Hematopoietic multipotent progenitor cell treated with erythropoietin and hydrocortisone succinate and interleukin-3 and kit ligand, for 6 days (in vitro differentiated cells): ENCODE measurements at places on chromosomes 4 and X.

DNA sequence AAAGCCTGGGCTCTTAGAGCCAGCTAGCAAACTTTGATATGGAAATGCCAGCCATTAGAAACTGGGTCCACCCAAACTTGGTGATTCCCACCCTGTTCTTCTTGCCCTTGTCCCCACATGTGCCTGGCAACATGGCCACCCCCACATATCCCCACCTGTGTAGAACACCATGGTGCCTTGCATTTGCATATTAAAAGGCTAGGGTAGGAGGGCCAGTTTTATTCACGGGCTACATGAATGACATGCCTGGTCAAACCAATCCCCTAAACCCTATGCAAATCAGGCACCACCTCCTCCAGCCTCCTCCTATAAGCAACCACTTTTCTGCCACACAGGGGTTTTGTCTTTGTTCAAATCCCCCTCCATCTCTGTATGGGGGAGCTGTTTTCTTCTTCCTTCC lies 104.9 kb downstream of the CLNK start:
- no peak for DNase-seq

GRCh38 chrX:56975611-56976010 lies 19.7 kb downstream of the SPIN3 start:
- peak; percentile 18 for DNase-seq

DNA sequence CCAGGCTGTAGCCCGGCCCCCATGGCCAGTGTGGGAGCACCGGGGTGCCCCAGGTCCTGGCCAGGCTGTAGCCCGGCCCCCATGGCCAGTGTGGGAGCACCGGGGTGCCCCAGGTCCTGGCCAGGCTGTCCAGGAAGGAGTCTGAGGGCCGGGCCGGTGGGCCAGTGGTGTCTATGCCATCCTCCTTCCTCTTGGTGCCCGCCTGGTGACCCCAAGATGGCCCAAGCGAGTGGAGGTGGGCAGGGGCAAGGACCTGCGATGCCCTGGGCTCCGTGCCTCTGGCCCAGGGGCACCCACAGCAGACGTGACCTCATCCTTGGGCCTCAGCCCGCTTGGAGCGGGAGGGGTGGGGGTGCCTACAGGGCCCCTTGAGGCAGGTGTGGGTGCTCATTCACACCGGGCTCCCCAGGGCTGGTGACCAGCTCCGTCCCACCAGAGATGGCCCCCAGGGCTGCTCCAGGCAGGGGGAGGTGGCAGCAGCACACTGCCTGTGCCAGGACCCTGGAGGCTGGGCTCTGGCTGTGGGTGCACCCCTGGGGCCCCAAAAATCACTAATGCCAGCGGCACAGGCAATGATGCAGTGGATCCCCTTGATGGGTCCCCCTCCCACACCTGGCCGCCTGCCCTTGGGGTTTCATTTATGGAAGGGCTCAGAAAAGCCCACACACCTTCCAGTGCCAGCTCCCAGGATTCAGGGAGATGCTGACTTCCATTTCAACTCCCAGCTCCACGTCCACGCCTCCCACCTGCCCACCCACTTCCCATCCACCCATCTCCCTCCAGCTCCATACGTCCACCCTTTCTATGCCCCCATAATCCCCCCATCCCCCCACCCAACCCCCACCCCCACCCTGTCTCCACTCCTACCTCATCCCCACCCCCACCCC lies 35.8 kb downstream of the TACC3 start:
- DNase-seq = no peak

DNA sequence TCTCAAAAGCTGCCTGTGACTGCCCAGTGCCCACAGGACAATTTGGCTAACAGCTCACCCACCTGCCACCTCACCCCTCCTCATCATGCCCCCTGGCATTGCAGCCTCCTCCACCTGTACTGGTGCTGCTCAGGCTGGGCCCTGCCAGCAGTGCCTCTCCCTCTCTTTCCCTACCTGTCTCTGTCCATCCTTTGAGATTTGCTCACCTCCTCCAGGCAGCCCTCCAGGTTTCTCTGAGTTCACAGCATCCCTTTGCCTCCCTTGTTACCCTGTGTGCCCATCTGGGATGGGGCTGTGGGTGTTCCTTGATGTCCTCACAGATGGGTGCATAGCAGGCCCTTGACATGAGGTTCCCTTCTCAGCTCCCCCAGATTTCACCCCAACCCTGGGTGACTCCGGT lies 224.9 kb downstream of the AFAP1 start:
- DNase-seq = no peak

GRCh38 chr4:47287735-47288134 lies 175.8 kb downstream of the COMMD8 start:
- peak; percentile 2 for DNase-seq

- DNase-seq = no peak
These were observed 184.1 kb upstream of the LEF1 start for GRCh38 chr4:108352664-108353308.

DNA sequence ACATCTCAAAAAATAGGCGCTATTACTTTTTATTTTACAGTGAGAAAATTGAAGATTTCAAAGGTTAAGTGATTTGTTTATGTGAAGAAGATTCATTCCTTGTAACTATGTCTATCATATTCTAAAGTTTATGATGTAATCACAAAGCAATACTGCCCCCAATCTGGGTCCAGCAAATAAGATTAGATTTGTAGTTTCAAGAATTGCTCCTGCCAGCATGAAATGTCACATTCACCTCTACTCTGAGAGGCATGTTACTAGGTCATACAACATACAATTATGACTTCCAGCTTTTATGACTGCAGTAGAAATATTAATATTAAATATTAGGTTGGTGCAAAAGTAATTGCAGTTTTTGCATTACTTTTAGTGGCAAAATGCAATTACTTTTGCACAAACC lies 976.2 kb downstream of the FSTL5 start:
- no peak for DNase-seq

DNA sequence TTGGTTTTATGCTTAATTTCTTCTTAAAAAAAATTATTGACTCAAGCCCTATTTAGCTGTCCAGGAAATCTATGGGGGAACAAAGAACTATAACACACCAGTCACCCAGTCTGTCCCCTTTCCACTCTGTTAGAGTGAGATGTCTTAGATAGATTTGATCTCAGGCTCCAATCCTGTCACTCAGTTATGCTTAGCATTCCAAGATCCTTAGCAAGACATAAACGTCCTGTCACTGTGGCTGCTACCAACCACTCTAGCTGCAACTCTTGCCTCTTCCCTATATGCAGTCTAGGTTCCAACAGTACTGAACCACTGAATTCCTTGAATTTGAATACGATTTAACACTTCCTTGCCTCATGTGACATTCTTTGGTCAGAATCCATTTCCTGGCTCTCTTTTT lies 241.9 kb upstream of the NWD2 start:
- DNase-seq = no peak

DNA sequence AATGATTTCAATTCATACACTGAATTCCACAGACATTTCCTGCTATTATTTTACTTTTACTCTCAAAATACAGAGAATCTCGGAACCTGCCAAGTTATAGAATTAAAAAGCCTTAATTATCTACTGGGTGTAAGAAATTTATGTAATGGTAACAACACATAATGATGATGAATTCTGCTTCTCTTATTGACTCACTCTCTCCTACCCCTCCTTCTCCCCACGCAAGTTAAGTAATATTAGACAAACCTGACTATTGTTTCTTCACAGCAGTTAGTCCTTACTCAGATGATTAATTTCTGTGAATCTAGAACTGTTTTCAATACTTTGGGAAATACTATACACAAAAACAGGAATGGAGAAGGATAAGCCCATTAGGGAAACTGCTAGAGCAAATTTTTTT lies 762.0 kb downstream of the CCSER1 start:
- DNase-seq = no peak

GRCh38 chr4:152112190-152112589 lies 351.4 kb upstream of the GATB start:
- DNase-seq = no peak

DNA sequence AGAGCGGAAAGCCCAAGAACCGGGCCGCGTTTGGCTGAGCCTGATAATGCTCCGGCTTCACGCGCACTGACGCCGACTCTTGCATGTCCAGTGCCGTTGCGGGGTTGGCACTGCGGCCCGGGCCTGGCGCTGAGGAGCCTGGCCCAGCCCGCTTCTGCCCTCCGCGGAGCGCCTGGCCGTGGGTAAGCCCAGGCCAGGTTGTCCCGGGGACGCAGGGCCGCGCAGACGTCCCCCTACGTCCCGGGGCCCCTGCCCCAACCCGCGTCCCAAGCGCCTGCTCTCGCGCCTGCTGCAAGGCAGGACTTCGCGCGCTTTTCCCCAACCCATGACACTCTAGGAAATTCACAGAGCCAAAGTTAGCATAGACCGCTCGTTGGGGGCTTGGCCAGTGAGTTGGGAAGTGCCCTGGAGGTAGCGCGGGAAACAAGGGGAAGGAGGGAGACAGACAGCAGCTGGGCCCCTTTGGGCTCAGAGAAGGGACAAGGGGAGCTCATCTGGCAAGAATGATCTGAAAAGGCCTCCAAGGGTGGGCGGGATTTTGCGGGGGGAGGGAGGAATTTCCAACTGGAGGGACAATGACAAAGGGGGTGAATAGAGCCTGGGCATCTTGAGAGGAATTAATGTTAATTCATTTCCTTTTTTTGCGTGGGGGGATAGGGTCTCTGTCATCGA lies 665 bp upstream of the LRPAP1 start:
- no peak for DNase-seq

- DNase-seq = peak; percentile 11
These were observed 709 bp downstream of the GPAT3 start for GRCh38 chr4:83536362-83537272.
